ENCODE measurements at places on chromosomes 16 and 17. TPM values are rescaled to one million over a fixed set of nuclear protein-coding genes. Genes with fewer than 3 reads are reported as not detected.

Gene CTRB1
- not detected for total RNA-seq

Gene GAST
- not detected for total RNA-seq

Gene ZDHHC1
- total RNA-seq, result 1.8 TPM

DNA sequence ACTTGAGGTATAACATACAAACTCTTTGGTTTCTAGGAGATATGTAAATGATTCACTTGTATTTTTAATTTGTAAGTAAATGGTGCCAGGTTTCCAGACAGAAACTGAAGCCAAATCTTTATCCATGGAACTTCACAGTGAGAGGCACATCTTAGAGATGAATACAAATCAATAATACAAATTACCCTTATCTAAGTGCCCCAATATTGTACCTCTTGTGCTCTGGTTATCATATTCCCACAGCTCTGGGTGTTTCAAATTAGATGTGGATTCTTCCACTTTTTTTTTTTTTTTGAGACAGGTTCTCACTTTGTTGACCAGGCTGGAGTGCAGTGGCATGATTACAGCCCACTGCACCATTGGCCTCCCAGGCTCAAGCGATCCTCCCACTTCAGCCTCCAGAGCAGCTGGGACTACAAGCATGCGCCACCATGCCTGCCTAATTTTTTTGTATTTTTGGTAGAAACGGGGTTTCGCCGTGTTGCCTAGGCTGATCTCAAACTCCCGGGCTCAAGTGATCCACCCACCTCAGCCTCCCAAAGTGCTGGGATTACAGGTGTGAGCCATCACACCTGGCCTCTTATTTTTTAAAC lies 38.0 kb upstream of the DHX40 start:
- DNase-seq, result no peak

DNA sequence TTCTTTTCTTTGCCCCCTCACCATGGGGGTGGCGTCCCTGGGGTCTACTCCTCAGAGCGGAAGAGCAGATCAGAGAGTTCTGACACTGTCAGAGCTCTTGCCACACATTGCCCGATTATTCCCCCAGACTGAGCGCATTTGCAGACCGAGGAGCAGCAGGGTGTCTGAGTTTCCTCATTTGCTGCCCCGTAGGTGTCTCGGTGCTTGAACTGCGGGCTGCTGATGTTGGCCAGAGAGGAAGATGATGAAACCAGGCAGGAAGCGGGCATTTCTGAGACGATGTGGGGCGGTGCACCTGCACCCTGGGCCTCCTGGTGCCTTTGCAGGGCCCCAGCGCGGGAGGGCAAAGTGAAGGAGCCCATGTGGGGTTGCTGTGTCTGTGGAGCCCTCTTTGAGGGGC lies 55.2 kb downstream of the ARSG start:
- peak; percentile 79 for DNase-seq

DNA sequence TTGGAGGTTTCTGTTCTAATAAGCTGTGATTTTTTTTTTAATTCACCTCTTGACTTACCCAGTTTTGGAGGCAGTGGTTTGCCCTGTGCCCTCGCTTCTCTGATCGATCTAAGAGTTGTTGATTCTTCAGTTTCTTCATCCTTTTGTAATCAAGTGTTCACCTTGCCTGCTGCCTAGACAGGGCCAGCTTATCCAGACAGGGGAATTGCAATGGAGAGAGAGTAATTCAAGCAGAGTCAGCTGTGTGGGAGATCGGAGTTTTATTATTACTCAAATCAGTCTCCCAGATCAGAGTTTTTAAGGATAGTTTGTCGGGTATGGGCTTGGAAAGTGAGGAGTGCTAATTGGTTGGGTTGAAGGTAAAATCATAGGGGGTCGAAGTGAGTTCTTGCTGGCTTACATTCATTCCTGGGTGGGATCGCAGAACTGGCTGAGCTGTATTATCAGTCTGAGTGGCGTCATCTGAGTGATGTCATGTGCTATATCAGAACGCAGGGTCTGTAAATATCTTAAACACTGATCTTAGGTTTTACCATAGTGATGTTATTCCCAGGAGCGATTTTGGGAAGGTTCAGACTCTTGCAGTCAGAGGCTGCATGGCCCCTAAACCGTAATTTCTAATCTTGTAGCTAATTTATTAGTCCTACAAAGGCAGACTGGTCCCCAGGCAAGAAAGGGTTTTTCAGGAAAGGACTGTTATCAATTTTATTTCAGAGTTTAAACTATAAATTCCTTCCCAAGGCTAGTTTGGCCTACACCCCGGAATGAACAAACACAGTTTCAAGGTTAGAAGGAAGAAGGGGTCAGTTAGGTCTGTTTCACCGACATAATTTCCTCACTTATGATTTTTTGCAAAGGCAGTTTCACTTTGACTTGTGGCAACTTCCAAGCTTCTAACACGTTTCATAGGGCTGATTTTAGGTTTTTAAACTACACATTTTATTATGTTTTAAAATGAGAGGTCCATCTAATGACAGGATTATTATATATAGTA lies 21.5 kb upstream of the KCNJ16 start:
- no peak for DNase-seq

DNA sequence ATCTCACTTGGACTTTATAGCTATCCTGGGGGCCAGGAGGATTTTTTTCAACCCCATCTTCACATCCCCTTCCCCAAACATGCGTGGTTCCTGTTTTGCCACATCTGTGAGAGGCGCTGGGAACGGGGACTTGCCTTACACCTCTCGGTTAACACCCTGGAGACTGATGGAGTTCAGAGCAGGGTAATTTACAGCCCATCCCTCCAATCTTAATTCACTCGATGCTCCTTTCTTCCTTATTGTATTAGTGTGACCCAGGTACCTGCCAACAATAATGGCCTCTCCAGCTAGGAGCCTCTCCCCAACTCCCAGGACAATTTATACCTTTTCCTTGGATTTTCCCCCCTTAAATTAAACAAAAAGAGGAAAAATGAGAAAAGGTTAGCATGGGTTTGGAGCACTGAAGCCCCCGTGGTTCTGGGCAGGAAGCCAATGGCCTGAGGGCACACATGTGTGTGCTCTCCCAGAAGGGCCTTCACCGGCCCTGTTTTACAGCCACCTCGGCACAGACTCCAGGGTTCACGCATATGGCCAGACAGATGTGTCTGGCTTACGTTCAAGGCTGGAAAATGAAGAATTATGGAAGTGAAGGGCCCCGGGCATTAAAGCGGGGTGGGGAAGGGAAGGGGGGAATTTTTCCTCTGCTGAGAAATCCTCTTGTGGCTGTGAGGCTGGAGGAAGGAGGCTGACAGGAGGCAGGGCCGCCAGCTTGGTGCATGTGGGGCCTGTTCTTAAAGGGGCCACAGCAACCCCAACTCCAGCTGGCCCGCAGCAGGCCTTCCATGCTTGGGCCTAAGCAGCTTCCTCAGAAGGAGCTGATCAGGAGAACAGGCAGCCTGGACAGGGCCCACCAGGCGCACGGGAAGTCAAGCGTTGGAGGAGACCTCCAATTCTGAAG lies 21.4 kb downstream of the HIC1 start:
- no peak for DNase-seq

GRCh38 chr16:56409195-56409594 lies 16.1 kb downstream of the AMFR start:
- DNase-seq, result no peak

DNA sequence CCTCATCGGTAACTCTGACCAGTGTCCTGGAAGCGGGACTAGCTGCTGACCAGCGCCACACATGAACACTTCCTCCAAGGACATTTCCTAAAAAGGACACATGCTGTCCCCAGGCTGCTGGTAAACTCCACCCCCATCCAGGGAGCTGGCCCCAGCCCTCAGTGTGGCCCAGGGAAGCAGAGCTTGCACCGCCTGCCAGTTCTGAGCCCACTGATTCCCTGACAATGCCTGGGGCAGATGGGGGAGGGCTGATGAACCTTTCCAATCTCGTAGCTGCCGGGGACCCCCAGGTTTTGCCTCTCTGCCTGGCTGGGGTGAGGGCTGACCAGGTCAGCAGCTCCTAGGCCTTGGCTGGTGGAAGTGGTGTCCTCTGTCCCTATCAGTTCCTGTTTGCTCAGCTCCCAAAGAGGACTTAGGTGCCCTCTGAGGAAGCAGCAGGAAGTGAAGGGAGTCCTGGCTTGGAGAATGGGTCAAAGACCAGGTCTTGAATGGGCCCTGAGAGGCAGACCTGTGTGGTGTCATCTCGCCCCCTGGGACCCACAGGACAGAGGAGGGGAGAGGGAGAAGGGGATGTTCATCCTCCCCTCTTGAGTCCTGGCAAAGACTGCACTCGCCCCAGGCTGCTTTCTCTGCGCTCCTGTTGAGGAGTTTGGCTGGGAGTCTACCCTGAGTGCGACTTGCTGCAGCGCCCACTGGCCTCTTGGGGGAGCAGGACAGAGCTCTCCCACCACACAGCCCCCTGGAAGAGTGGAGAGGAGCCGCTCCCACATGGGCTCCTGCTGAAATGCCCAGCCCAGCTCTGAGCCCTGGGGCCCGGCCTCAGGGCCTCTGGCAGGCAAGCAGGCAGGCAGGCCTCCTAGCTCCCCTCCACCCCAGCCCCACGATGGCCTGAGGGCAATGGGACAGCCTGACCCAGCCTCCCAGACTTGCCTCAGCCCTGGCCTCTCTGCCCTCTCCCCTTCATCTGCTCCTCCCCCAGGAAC lies 16.8 kb downstream of the PDK2 start:
- no peak for DNase-seq

DNA sequence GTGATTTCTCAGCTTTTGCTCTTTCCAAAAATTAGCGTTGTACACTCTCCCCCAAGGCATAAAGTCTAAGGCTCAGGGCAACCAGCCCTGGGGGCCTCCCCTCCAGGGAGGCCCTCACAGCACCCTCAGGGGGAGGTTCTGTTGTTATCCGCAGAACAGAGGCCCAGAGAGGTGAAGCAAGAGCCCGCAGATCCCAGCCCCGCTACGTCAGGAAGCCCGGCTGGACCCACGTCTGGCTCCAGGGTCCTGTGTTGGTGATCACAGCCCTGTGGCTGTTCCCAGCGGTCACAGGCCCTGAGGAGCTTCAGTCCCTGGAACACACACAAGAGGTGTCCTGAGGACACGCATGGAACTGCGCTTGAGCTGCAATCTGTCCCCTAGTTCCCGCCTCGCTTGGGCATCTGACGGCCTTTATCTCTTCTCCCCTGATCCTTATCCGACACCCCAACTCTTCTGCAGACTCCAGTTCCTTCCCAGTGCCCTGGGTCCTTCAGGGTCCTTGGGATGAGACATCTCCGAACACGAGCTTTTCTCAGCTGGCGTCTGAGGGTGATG lies 1.1 kb upstream of the ZG16B start:
- no peak for DNase-seq

DNA sequence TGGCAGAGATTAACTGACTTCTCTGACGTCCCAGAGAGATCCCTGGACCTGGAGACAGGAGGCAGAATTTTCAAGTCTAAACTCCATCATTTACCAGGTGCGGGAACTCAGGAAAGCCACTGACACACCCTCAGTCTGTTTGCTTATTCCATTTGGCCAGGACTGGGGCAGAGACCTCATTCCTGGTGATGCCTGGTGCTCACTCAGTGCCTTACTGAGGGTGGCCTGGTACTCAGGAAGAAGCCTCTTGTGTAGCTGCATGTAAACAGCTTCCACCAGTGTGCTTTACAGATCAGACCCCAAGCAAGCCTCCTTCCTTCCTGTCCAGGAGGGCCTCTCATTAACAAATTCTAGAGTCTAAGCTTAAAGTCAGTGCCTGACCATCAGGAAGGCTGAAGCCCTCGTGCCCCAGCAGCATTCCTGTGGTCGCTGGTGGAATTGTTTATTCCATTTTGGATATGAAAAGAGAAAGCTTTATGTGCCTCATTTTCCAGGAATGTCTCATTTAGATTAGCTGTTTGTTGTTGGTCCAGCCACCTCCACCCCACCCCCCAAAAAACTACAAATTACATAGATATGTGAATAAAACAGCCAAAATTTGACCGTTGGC lies 236.1 kb upstream of the CDH5 start:
- no peak for DNase-seq

DNA sequence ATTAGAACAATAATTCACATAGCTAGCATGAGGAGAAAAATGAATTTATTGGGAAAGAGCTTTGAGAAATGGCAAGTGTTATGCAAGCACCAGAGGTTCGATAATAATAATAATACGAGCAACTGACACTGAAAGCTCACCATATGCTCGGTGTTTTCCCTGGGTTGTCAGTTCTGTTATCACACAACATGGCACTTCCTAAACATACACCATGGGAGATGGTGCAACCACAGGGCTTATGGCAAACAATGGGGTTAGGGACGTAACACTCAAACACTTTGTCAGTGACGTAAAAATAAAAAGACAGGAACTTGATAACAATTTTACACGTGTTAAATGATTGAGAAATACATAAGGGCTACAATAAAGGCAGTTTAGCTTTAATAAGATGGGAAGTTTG lies 23.7 kb downstream of the OR1D5 start:
- peak; percentile 37 for DNase-seq

GRCh38 chr17:17551361-17551760 lies 40.1 kb downstream of the PEMT start:
- DNase-seq, result no peak

- DNase-seq, result no peak
Observed at GRCh38 chr17:81339534-81340296, 44.6 kb upstream of the SLC38A10 start.

DNA sequence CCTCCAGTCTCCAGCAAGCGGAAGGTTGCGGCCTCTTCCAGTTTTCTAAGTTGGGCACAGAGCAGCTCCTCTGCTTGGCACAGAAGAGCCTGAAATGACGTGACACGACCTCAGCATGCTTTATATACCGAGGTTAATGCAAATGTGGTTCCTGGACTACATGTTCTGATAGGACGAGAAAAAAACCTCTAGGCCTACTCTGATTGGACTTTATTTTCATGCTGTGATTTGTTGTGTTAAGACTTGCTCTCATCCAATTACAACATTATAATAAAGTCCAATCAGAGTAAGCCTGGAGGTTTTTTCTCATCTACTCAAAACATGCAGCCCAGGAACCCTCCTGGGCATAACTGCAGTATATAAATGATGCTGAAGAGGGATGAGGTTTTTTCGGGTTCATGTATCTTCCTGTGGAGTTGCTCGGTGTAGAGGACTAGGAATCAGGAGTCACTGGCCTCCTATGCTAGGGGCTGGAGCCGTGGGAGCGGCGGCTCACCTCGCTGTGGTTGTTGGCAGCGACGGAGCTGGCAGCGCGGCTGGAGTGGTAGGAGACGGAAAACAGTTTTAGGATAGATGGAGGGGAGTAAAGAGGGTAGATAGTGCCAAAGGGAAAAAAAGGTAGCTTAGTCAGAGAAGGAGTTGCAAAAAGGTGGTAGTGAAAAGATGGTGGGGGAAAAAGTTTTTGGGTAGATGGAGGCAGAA lies 878.0 kb downstream of the KCNJ18 start:
- no peak for DNase-seq

DNA sequence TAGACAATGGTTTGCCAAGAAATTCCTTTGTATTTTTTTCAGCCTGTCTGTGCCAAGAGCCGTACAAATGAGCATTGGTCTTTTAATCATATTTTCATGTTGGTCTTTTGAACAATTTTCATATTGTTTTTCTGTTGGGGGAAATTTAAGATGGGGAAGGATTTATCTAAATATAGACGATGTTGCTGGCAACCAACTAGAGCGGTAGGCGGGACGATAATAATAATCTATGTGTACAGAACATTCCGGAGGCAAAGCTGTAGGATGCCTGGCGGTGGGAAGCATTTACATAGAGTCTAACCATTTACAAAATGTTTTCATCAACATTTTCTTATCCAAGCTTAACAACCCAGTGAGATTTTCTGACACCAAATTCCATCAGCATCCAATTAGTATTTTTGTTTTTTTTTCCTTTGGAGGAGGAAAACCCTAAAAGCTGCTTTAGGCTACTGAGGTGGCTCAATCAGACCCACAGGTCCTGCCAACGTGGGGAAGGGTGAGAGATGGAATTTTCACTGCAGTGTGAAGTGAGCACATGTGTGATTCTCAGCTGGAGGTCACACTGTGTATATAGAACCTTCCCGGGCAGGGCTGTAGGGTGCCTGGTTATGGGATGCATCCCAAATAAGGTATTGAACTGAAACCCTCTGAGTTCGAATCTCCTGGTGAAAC lies 11.7 kb upstream of the SEC14L1 start:
- DNase-seq, result no peak

GRCh38 chr17:78474614-78475146 lies 96.2 kb downstream of the PGS1 start:
- peak; percentile 76 for DNase-seq
